Activated T-cell treated with anti-CD3 and anti-CD28 coated beads, Interleukin-2, amount 50 U/mL, for 72 hours (primary cell): ENCODE measurements at places on chromosomes 2 and 18. TPM values are rescaled to one million over a fixed set of nuclear protein-coding genes. Genes with fewer than 3 reads are reported as not detected.

- DNase-seq, result no peak
- peaks cover 20% of the 10 kb centered on the region for H3K4me1 ChIP-seq
- no peak overlapping the region for H3K27ac ChIP-seq
- no peaks in the 10 kb centered on the region for H3K36me3 ChIP-seq
- no peak overlapping the region for H3K4me3 ChIP-seq
Measured at GRCh38 chr2:191322828-191323506, 77.8 kb downstream of the MYO1B start.

GRCh38 chr2:47639467-47639866 lies 143.5 kb upstream of the MSH6 start:
- no peak overlapping the region for H3K27ac ChIP-seq
- H3K27me3 ChIP-seq, result peaks cover 13% of the 10 kb centered on the region
- no peak overlapping the region for H3K4me3 ChIP-seq
- no peaks in the 10 kb centered on the region for H3K4me1 ChIP-seq

GRCh38 chr2:163612332-163612731 lies 123.5 kb downstream of the FIGN start:
- no peaks in the 10 kb centered on the region for H3K27me3 ChIP-seq
- DNase-seq, result no peak
- no peaks in the 10 kb centered on the region for H3K4me1 ChIP-seq
- H3K4me3 ChIP-seq, result no peak overlapping the region

DNA sequence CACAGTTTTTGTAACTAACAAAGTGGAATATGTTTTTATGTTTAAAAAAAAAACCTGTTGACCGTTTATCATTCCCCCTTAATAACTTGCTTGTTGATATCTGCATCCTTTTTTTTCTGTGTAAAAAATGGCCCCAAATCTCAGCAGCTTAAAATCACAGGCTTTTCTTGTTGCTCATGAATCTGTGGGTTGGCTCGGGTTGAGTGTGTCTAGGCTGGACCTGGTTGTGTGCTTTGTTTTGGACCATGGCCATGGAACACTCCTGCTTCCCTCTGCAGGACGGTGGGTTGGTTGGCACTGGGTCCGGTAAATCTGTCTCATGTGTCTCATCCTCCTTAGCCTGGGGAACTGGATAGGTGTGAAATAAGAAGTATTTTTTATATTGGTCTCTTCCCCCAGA lies 139.0 kb upstream of the LINC00305 start:
- no peak overlapping the region for H3K27ac ChIP-seq
- no peak for DNase-seq
- no peaks in the 10 kb centered on the region for H3K36me3 ChIP-seq
- no peaks in the 10 kb centered on the region for H3K27me3 ChIP-seq
- no peak overlapping the region for H3K4me3 ChIP-seq

GRCh38 chr2:70523996-70524965 lies 29.3 kb downstream of the TGFA start:
- H3K27ac ChIP-seq, result peak overlapping the region; percentile 27
- peaks cover 21% of the 10 kb centered on the region for H3K4me1 ChIP-seq
- peak; percentile 41 for DNase-seq
- H3K36me3 ChIP-seq, result no peaks in the 10 kb centered on the region
- H3K4me3 ChIP-seq, result peak overlapping the region; percentile 67
- no peaks in the 10 kb centered on the region for H3K27me3 ChIP-seq

GRCh38 chr2:174461221-174461620 lies 25.6 kb downstream of the GPR155 start:
- no peak for DNase-seq
- no peaks in the 10 kb centered on the region for H3K27me3 ChIP-seq
- no peaks in the 10 kb centered on the region for H3K36me3 ChIP-seq
- H3K4me3 ChIP-seq, result no peak overlapping the region
- H3K27ac ChIP-seq, result no peak overlapping the region

DNA sequence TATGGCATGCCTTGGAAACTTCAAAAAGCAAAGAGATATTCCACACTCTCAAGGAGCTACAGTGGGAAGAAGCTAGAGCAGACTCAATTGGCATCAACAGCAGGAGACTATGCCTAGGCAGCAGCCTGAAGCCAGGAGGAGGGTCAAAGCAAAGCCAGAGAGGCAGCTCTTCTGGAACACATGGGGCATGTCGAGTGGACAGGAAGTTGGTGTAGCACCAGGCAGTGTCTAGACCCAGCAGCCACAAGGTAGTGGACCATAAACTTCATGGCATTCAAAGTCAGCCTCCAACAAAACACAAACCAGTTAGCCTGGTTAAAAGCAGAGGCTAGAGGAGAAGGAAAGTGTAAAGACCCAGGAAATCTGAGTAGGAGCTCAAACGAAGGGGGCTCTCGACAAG lies 311.2 kb upstream of the PKDCC start:
- no peaks in the 10 kb centered on the region for H3K4me1 ChIP-seq
- H3K27ac ChIP-seq, result no peak overlapping the region
- peaks cover 18% of the 10 kb centered on the region for H3K27me3 ChIP-seq
- no peaks in the 10 kb centered on the region for H3K36me3 ChIP-seq
- no peak for DNase-seq

DNA sequence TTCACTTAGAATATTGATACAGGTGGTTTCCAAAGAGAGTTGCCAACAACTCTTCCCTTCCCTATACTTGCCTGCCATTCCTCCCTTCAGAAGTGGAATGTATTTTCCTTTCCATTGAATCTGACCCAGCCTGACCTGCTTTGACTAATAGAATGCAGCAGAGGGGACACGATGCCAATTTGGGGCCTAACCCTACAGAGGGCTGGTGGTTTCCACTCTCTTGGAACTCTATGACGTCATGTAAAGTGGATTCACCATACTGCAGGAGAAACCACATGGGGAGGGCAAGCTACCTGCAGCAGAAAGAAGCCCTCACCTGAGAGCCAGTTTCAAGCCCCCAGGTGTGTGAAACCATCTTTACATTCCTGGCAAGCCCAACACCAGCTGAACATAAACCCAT lies 98.9 kb upstream of the TRIB2 start:
- H3K4me1 ChIP-seq, result peaks cover 13% of the 10 kb centered on the region
- H3K4me3 ChIP-seq, result no peak overlapping the region
- no peak for DNase-seq
- no peaks in the 10 kb centered on the region for H3K27me3 ChIP-seq
- H3K36me3 ChIP-seq, result no peaks in the 10 kb centered on the region

DNA sequence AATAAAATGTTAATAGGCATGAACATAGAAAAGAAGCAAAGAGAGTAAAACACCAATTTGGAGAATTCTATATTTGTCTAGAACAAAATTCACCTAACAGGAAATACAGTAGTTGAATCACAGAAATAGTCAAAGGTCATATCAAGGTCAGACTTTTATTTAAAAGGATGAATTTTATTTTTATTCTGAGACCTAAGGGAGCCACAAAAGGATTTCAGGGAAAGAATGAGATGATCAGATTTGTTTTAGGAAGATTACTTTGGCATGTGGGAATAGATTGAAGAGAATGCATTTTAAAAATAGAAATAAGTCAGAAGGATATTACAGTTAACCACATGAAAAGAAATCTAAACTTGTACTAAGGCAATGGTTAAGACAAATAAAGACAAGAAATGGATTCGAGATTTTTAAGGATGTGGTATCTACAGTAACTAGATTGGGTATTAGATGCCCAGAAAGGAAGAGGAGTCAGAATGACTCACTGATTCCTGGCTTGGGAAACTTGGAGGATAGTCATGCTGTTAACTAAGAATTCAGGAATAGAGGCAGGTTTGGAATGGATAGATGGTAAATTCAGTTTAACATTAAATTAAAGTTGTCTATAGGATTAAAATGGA lies 56.0 kb downstream of the METTL4 start:
- DNase-seq, result no peak
- H3K27me3 ChIP-seq, result no peaks in the 10 kb centered on the region
- H3K4me3 ChIP-seq, result no peak overlapping the region
- H3K4me1 ChIP-seq, result peaks cover 18% of the 10 kb centered on the region
- H3K36me3 ChIP-seq, result no peaks in the 10 kb centered on the region
- H3K27ac ChIP-seq, result peak overlapping the region; percentile 43

- H3K4me3 ChIP-seq, result peak overlapping the region; percentile 55
- no peak for DNase-seq
- peaks cover 31% of the 10 kb centered on the region for H3K27me3 ChIP-seq
- no peaks in the 10 kb centered on the region for H3K4me1 ChIP-seq
- H3K36me3 ChIP-seq, result peaks cover 1% of the 10 kb centered on the region
Measured at GRCh38 chr18:34492652-34493051, 217.4 kb upstream of the DTNA start.

GRCh38 chr18:52401236-52401635 lies 61.2 kb downstream of the DCC start:
- no peak overlapping the region for H3K27ac ChIP-seq
- no peaks in the 10 kb centered on the region for H3K27me3 ChIP-seq
- H3K4me1 ChIP-seq, result no peaks in the 10 kb centered on the region
- H3K4me3 ChIP-seq, result no peak overlapping the region

DNA sequence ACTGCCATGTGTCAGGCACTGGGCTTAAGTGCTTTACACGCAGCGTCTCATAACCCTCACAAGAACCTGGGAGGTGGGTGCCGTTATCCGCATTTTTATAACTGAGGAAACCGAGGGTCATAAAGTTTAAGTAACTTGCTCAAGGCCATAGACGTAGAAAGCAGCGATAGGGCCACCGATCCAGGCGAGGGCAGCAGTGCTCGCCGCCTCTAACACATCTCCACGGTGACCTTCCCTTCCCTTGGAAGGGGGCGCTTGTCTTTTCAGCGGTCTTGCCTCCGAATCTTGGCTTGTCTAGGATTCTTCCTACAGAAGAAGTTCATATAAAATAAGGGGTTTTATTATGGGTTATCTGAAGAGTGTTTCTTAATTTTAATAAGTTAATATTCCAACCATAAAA lies 186.6 kb downstream of the GBX2 start:
- H3K27me3 ChIP-seq, result peaks cover 19% of the 10 kb centered on the region
- H3K27ac ChIP-seq, result no peak overlapping the region
- DNase-seq, result no peak
- H3K36me3 ChIP-seq, result no peaks in the 10 kb centered on the region

GRCh38 chr2:119929537-119929936 lies 83.3 kb upstream of the EPB41L5 start:
- DNase-seq, result peak; percentile 6
- no peaks in the 10 kb centered on the region for H3K27me3 ChIP-seq
- no peaks in the 10 kb centered on the region for H3K36me3 ChIP-seq
- peaks cover 40% of the 10 kb centered on the region for H3K4me1 ChIP-seq

GRCh38 chr2:118145207-118145606 lies 56.9 kb downstream of the INSIG2 start:
- no peak overlapping the region for H3K27ac ChIP-seq
- H3K4me3 ChIP-seq, result no peak overlapping the region
- H3K27me3 ChIP-seq, result peaks cover 6% of the 10 kb centered on the region
- peaks cover 16% of the 10 kb centered on the region for H3K4me1 ChIP-seq
- no peak for DNase-seq
- no peaks in the 10 kb centered on the region for H3K36me3 ChIP-seq

GRCh38 chr2:11750917-11751316 lies 4.5 kb downstream of the LPIN1 start:
- H3K27me3 ChIP-seq, result no peaks in the 10 kb centered on the region
- H3K27ac ChIP-seq, result peak overlapping the region; percentile 55
- DNase-seq, result peak; percentile 45
- no peaks in the 10 kb centered on the region for H3K36me3 ChIP-seq

GRCh38 chr2:778731-779350 lies 101.6 kb upstream of the TMEM18 start:
- DNase-seq, result no peak
- no peak overlapping the region for H3K27ac ChIP-seq
- H3K4me1 ChIP-seq, result no peaks in the 10 kb centered on the region
- no peaks in the 10 kb centered on the region for H3K36me3 ChIP-seq
- H3K27me3 ChIP-seq, result peaks cover 4% of the 10 kb centered on the region

GRCh38 chr2:120886534-120887319 lies 151.1 kb downstream of the GLI2 start:
- H3K27me3 ChIP-seq, result no peaks in the 10 kb centered on the region
- no peaks in the 10 kb centered on the region for H3K4me1 ChIP-seq
- H3K27ac ChIP-seq, result no peak overlapping the region

GRCh38 chr2:206584323-206585116 lies 57.8 kb upstream of the FAM237A start:
- H3K36me3 ChIP-seq, result no peaks in the 10 kb centered on the region
- DNase-seq, result no peak

DNA sequence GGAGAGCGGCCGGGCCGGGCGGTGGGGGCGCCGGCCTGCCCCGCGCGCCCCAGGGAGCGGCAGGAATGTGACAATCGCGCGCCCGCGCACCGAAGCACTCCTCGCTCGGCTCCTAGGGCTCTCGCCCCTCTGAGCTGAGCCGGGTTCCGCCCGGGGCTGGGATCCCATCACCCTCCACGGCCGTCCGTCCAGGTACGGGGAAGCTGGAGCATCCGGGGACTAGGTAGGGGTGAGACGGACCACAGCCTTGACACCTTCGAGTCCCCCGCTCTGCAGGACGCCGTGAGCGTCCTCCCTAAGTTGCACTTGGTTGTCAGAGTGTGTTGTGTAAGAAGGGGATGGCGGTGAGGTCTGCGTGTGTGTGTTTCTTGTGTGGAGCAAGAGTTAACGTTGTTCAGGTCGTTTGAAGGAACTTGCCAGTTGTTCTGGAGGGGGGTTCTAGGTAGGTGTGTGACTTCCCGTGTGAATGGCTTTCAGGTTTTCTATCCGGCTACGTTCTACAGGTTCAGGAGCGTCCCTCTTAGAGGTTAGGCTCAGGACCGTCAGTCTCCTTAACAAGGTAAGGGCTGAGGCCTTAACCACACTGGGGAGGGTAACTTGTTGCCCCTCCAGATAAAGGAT lies 393 bp downstream of the IL1R1 start:
- peak overlapping the region; percentile 62 for H3K4me3 ChIP-seq
- peaks cover 60% of the 10 kb centered on the region for H3K4me1 ChIP-seq
- H3K36me3 ChIP-seq, result peaks cover 47% of the 10 kb centered on the region
- H3K27me3 ChIP-seq, result peaks cover 24% of the 10 kb centered on the region
- no peak for DNase-seq

DNA sequence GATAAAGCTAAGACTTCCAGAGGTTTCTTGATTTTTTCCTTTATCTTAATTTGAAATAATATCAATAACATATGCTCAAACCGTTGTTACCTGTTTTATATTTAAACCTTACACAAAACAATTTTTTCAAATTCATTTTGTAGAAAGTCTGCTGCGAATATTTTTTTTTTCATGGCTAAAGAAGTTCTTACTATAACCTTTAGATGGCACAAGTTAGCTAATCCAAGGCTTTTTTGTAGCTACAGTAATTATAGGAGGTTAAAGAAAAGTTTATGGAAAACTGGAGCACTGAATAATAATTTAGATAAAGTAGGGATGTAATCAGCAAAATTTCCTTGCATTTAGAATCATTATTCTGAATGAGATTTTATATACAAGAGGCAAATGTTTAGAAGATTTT lies 78.0 kb upstream of the PNPT1 start:
- H3K4me3 ChIP-seq, result no peak overlapping the region
- no peaks in the 10 kb centered on the region for H3K27me3 ChIP-seq
- H3K4me1 ChIP-seq, result no peaks in the 10 kb centered on the region
- no peaks in the 10 kb centered on the region for H3K36me3 ChIP-seq
- DNase-seq, result no peak

- H3K4me1 ChIP-seq, result peaks cover 4% of the 10 kb centered on the region
- no peak overlapping the region for H3K27ac ChIP-seq
- no peak for DNase-seq
- H3K27me3 ChIP-seq, result no peaks in the 10 kb centered on the region
Measured at GRCh38 chr18:74290794-74291471, 830 bp downstream of the CYB5A start.

- H3K27ac ChIP-seq, result no peak overlapping the region
- H3K4me1 ChIP-seq, result peaks cover 11% of the 10 kb centered on the region
- peak; percentile 76 for DNase-seq
- no peak overlapping the region for H3K4me3 ChIP-seq
- peaks cover 1% of the 10 kb centered on the region for H3K27me3 ChIP-seq
- no peaks in the 10 kb centered on the region for H3K36me3 ChIP-seq
Measured at GRCh38 chr2:102449370-102449974, 23.6 kb upstream of the SLC9A4 start.

Gene RPRM
- not detected for total RNA-seq

Gene SP5
- total RNA-seq, result not detected

Gene INHBB
- not detected for total RNA-seq

Gene SCYGR6
- not detected for total RNA-seq

Gene ITM2C
- 58.7 TPM for total RNA-seq
